ENCODE measurements at places on chromosomes 2 and 18.

DNA sequence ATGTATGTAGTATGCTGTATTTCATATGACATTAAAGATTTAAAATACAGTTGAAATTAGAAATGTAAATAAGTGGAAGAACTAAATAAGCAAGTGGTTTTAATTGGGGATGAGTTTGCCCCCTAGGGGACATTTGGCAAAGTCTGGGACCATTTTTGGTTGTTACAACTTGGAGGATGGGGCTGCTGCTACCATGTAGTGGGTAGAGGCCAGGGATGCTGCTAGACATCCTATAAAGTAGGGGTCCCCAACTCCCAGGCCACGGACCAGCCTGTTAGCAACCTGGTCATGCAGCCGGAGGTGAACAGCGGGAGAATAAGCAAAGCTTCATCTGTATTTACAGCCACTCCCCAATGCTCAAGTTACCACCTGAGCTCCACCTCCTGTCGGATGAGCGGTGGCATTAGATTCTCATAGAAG is 27.9 kb upstream of the ASNSD1 start:
- DNase-seq: peak; percentile 43

DNA sequence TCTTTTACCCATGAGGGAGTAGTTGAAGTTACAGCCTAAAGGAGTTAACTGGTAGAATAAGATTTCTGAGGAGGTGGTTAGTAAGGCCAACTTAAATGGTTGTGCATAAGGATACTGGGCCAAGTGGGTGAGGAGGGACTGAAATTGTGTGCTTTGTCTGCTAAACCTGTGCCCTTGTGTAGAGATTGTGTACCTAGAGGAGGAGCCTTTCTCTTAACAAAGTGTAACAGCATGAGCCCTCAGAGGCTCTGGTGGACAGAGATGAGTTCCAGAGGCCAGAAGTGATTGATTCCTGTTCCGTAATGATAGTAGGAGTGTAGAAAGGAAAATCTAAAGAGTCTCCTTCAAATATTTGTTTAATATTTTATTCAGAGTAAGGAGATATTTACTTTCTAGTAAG is 42.9 kb downstream of the OTX1 start:
- DNase-seq: no peak

- DNase-seq: no peak
Observed at GRCh38 chr2:185338104-185338503, 400.5 kb upstream of the FSIP2 start.

GRCh38 chr2:221810245-221810644 is 238.1 kb upstream of the EPHA4 start:
- no peak for DNase-seq

DNA sequence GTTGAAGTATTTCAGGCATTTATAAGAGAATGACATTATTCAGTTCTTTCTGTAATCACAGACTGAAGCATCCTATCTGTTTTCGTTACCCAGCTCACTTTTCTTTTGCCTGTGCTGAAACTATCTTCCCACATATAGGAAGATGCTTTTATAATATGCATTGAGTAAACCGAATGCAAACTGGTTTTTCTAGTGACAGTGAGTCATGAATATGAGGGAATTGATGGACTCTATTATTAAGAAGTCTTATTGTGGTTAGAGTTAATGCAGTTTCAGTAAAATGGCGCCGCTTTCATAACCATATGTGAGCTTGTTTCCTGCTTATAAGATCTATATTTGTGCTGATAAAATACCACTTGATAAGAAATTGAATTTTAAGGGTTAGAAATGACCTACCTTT is 59.2 kb downstream of the ACVR2A start:
- DNase-seq: no peak

DNA sequence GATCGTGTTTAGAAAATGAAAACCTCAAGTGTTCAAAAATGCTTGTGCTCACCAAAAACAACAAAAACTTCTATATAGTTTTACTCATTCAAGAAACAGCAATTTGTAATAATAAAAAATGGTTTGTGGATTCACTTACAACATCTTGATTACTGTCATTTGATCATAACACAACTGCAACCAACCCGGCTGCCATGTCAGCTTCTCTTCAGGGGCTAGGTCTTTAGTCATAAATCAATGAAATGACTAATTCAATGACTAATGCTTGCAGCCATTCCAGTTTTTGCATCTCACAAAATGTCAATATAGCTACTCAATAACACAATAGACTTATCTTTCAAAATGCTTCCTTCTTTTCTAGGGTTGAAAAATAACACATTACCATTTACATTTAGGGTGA is 128.0 kb downstream of the OLA1 start:
- no peak for DNase-seq

DNA sequence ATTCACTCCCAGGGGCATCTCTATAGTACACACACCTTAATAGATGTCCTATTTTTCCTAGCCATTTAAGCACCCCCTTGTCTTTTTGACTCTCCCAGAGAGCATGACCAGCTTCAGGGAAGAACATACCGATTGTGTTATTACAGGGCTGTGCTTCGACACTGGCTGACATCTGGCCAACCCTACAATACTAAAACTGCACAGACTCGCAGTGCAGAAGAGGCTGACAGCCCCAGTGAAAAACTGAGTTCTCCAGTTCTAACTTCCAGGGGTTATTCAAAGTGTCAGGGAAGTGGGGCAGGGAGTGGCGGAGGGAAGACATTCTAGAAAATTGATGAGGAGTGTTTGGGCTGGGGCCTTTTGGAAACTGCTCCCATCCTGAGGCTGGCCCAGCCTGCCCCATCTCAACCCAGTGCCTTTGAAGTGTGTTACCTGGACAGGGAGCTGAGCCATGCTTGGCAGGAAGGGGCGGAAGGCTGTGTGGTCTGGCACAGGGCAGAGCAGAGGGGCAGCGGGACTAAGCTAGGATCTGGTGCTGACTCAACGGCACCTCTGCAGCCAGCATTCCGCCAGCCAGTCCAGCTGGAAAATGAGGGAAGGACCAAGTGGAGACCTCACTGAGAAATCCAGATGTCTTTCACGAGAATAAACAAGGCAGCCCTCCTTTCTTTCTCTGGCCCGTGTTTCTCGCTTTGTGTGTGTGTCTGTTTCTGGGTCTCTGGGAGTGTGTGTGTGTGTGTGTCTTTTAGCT is 15.4 kb upstream of the IGFBP5 start:
- no peak for DNase-seq

GRCh38 chr2:140422759-140423158 is 1642.6 kb upstream of the NXPH2 start:
- no peak for DNase-seq

DNA sequence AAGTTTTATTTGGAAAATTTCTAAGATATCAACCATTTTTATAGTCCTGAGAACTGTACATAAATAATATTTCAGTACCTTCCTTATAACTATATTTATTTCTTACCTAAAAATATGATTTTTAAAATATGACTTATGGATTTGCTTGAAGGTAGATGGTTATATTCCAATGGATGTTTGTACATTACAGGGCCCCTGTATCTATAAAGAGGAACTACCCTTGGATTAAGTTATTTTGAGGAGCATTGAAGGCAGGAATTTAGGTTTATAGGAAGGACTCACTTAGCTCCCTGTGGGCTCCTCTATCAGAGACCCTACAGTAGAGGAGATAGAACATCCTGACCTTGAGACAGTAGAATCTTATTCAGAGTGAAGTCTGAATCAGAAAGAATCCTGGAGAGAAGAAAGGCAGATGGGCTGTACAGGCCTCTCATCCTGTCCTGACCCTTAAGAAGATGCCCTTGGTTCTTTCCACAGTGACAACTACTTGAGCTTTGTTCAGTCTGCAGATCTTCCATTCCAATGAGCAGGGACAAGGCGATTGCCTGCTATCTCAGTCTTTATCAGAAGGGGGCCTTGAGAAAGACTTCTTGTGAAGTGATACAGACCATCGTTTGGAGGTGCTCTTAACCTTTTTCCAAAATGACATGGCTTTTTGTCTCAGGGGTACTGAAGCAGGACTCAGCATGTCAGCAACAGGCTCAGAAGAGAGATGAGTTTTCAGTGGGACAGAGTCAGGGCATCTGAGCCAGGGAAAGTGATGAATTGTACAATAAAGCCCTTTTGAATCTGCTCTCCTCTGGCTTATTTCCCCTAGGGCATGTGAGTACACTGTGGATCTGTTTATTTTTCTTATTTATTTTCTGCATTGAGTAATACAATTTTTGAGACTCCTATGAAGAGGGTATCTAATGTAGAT is 20.9 kb downstream of the OXER1 start:
- DNase-seq: no peak

All from CD4-positive, alpha-beta T cell treated with Interleukin-21 for 1 hour (primary cell).